Gastroesophageal sphincter (tissue), 4 donors: ENCODE measurements at places on chromosomes 12 and 14.

GRCh38 chr12:51948066-51948465, 3.4 kb upstream of the ACVR1B start:
- ATAC-seq = no peak

DNA sequence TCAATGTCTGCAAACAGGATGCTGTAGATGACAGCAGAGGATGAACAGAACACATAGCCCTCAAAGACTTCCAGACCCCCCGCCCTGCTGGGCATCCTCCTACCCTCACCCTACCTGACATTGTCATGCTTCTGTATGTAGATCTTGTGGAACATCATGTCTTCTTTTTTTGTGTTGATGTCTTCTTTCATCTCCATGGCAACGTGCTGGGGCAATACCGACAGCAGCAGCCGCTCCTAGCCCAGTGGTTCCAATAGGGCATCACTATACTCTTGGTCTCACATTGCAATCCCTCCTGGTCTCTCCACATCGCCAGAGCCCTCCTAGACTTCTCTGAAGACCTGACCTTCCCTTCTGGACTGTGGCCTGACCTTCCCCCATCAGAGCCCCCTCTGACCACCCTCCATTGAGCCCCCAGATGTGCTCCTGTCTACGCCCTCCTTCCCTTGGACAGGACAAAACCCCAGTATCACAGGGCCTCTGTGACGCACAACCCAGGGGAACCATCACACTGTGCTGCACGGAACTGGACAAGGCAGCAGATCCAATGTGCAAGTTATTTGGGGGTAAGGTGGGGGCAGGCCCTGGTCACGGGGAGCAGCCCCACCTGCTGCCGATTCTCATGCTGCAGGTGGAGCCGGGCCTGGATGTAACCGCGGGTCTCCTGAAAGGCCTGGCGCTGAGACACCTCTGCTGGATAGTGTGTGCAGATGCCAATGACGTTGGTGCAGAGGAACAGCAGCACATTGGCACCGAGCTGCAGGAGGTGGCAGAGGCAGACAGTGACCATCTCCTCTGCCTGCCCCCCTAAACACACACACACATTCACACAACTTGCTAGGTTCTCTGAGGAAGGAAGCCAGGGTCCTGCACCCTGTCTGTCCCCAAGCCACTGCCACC, 11.1 kb downstream of the ADCY6 start:
- no peak for ATAC-seq

DNA sequence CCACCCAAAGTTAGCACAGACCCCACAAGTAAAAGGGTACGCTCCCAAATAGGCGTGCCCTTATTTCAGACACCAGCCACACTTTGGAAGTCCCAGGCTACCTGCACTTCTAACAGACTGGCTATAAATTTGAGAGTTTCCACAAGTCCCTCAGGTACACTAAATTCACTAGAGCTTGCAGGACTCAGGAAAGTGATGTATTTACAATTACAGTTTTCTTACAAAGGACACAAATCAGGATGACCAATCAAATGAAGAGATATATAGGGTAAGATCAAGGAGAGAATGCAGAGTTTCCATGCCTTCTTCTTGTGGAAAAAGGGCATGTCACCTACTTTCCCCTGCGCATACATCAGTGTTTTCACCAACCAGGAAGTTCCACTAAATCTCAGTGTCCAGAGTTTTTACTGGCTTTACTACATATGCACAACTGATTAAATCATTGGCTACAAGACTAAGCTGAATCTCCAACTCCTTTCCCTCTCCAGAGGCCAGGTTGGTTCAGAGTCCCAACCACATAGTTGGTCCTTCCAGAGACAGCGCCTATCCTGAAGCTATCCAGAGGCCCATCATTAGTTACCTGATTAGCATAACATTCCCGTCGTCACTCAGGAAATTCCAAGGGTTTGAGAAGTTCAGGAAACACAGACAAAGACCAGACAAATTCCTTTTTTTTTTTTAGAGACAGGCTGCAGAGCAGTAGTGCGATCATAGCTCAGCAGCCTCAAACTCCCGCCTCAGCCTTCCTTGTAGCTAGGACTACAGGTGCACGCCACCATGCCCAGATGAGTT, 84.2 kb downstream of the DENND5B start:
- ATAC-seq = no peak

DNA sequence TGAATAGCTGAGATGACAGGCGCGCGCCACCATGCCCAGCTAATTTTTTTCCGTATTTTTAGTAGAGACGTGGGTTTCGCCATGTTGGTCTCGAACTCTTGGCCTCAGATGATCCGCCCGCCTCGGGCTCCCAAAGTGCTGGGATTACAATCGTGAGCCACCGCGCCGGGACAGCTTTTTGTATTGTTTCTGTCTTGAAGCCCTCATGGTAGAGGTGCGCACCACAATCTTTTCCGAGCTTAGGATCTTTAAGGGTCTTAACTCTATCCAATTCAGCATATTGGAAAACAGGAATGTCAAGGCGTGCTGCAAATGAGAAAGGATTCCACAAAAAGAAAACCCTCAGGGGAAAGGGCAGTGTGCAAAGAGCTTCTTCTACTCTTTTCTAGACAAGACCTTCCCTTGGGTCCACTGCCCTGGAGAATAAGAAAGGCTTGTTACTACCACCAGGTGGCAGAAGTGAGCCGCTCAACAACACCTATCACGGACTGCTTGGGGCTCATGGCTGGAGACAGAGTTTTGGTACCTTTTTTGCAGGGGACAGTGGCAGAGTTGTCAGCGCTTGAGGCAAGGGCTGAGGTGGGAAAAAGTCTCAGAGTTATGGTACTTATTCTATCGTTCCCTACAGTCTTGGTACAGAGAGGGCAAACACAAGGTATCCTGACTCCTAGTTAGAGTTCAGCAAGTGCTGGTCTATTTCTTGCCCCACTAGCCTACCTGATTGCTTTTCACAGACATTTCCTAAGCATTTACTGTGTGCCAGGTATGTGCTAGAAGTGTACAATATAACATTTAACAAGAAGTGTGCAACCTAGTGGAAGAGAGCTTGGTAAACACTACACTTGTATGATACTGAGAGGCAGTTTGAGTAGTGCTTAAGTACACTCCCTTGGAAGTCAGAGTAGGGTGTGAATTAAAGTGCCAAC, 16.4 kb upstream of the SP7 start:
- ATAC-seq = peak; percentile 94

DNA sequence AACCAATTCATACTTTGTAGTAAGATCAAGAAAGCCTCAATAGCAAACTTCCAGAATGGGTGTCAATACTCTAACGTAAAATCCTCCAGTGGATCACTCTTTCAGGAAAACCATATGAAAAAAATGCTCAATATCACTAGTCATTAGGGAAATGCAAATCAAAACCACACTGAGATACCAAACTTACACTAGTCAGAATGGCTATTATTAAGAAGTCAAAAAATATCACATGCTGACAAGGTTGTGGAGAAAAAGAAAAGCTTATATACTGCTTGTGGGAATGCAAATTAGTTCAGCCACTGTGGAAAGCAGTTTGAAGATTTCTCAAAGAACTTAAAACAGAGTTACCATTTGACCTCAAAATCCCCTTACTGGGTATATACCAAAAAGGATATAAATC, 49.5 kb upstream of the ATXN7L3B start:
- ATAC-seq = no peak

DNA sequence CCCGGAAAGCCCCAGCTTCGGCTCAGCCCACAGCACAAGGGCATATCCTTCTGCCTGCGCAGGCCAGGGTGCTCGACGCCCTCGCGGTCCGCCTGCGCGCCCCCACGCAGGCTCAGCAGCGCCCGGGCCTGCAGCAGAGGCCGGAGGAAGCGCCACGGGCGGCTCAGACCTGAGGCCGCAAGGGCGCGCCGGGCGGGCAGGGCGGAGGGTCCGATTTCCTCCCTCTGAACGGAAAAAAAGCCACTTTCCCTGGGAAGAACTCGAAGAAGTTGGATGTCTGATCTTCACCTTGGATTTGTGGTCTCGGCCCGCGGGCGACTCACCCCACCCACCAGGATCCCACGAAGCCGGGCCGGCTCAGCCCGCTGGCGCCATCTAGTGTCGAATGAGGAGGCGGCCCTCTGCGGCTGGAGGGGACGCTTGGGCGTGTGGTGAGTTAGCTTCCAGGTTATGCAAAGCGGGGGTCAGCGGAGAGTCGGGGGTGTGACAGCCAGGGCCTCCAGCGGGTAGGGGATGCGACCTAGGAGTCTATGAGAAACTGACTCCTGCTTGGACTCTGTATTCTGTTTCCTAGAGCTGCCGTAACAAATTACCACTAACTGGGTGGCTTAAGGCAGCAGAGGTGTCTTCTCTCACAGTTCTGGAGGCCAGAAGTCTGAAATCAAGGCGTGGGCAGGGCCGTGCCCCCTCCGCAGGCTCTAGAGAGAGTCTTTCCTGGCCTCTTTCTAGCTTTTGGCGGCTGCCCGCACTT, 40.0 kb upstream of the SRSF5 start:
- peak; percentile 90 for ATAC-seq

- ATAC-seq = peak; percentile 57
Observed at GRCh38 chr12:111488271-111488670, 82.5 kb downstream of the SH2B3 start.
